ENCODE measurements at places on chromosomes 3 and 15.

- DNase-seq, result no peak
These were observed 5.3 kb downstream of the SIN3A start for GRCh38 chr15:75446151-75446550.

DNA sequence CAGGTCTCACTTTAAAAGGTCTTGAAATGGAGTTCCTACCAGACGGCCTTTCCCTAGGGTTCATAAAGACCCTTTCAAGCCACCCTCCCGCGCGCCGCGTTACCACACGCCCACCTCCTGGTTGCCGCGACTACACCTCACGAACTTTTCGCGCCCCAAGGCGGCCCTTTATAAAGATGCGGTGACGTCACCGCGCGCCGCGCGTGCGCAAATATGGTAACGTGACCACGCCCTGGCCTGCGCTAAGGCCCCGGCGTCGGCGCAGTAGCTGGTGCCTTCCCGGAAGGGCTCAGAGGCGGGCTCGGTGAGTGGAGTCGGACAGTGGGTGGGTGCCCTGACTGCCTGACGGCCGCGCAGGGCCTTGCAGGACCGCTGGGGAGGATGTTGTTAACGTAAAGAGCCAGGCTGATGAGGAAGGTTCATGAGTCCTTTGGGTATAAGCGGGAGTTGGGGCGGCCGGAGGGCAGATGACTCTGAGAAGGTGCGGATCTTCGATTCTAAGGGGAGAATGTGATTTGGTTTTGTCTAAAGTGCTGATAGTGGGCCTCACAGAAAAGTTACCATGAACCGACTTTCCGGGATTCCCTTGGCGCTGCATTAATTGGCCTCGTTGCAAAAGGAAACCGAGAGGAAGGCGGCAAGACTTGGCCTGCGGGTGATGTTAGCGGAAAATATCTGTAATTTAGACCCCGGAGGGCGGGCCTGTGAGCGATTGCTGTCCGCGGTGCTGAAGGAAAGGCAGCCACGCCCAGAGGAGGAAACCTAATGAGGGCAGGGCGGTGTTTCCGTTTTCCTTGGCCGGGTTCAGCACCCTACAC, 54.4 kb downstream of the FEZF2 start:
- peak; percentile 81 for DNase-seq

DNA sequence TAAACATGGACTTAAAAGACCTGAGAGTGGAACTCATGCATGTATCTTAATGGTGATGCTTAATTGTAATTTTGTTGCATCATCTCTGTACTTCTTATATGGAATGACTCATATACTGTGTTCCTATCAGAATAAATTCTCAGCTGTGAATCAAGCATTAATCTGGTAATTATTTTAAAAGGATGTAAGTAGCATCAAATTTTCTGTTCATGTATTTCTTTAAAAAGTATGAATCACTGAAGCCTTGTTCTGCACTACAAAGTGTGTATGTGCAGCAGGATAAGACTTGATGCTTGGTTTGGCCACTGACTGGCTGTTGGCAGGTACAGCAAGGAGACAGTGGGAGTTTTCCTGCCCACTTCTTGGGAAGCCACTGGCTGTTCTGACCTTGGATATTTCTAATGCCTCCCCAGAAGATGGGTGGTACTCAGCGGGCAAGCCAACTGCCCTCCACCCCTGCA, 123.9 kb downstream of the ANO10 start:
- peak; percentile 45 for DNase-seq

- peak; percentile 80 for DNase-seq
These were observed 10.2 kb upstream of the PLXND1 start for GRCh38 chr3:129616713-129617112.

DNA sequence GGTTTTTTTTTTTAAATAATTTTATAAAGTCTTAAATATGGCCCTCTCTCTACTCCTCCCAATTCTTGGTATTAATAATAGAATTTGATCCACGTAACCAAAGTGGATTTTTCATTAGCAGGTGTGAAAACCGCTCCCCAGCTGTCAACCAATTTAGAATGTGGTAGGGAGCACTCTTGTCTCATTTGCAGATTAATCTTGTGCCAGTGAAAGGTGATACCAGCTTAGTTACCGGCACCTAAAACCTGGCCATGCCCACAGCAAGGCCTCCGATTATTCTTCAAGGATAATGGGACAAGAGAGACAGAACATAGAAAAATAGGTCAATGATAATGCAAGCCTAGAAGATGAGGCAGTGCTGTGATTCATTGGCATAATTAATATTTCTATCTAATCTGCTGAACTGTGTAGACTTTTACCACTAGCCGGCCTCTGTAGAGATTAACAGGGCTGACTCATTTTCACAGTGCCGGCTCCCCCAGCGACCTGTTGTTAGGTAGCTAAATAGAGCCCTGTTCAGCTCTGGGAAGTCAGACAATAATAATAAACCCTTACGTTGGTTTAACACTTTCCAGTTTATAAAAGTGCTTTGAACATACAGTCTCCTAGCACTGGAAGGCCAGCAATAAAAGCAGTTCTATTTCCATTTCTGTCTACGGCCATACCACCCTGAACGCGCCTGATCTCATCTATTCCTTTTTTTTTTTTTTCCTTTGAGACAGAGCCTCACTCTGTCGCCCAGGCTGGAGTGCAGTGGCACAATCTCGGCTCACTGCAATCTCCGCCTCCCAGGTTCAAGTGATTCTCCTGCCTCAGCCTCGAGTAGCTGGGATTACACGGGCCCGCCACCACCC, 102.9 kb downstream of the SHQ1 start:
- no peak for DNase-seq

GRCh38 chr3:125309476-125309875, 65.6 kb downstream of the ZNF148 start:
- DNase-seq, result no peak

- no peak for DNase-seq
These were observed 9.9 kb upstream of the ARIH1 start for GRCh38 chr15:72464251-72464650.

- no peak for DNase-seq
These were observed 53.0 kb downstream of the GAP43 start for GRCh38 chr3:115676336-115676735.

DNA sequence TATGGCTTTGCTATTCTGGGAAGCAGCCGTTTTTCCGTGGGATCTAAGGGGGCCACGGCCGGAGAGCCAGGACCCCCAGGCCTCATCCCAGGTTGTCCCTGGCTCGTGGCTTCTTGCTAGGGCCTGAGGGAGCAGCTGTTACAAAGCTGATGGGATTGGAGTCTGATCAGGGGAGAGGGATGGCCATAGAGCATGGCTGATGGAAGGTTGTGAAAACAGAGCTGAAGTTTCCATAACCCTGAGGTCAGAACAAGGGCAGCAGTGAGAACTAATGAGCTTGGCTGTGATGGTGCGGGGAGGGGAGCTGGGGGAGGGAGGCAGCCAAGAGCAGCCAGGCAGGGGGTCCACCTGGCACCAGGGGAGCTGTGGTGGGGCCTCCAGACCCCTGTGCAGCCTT, 63.0 kb downstream of the LINGO1 start:
- no peak for DNase-seq

GRCh38 chr3:157918402-157918801, 187.8 kb downstream of the SHOX2 start:
- no peak for DNase-seq

GRCh38 chr3:177361081-177361938, 164.0 kb upstream of the TBL1XR1 start:
- DNase-seq, result no peak

DNA sequence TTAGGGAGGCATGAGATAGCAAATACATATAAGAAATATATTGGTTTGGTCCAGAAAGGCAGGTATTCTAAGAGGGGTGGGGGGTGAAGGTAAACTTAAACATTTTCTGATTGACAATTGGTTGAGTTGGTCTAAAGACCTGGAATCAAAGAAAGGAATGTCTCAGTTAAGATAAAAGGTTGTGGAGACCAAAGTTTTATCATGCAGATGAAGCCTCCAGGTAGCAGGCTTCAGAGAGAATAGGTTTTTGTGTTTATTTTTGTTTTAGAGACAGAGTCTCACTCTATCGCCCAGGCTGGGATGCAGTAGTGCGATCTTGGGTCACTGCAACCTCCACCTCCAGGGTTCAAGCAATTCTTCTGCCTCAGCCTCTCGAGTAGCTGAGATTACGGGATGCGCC, 80.5 kb downstream of the NPAP1 start:
- DNase-seq, result no peak

- DNase-seq, result peak; percentile 25
These were observed 52.8 kb downstream of the CRTC3 start for GRCh38 chr15:90582553-90582952.

GRCh38 chr3:69871868-69872267, 127.7 kb upstream of the SAMMSON start:
- DNase-seq, result no peak

- no peak for DNase-seq
These were observed 42.7 kb downstream of the BFSP2 start for GRCh38 chr3:133442518-133442917.

- no peak for DNase-seq
These were observed 18.9 kb downstream of the LINGO1 start for GRCh38 chr15:77613814-77614213.

- DNase-seq, result peak; percentile 45
These were observed 73.2 kb downstream of the CORO2B start for GRCh38 chr15:68651916-68652525.

DNA sequence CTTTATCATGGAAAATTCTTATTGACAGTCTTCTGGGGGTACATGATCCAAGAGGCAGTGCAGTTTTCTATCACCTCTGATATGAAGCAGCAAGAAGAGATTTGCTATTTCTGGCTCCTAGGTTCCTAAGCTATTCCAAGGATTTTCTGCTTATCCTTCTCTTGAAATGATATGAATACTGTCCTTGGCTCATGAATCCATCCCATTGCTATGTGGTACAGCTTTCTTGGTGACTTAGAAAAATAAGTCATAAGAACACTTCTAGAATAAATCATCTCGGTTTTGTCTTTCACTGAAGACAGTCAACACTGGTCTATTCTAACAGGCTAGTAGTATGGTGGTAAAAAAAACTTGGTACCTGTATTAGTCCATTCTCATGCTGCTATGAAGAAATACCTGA, 333.6 kb upstream of the RASGRP1 start:
- DNase-seq, result no peak

- DNase-seq, result peak; percentile 63
These were observed 465.4 kb upstream of the THBS1 start for GRCh38 chr15:39115379-39116057.

DNA sequence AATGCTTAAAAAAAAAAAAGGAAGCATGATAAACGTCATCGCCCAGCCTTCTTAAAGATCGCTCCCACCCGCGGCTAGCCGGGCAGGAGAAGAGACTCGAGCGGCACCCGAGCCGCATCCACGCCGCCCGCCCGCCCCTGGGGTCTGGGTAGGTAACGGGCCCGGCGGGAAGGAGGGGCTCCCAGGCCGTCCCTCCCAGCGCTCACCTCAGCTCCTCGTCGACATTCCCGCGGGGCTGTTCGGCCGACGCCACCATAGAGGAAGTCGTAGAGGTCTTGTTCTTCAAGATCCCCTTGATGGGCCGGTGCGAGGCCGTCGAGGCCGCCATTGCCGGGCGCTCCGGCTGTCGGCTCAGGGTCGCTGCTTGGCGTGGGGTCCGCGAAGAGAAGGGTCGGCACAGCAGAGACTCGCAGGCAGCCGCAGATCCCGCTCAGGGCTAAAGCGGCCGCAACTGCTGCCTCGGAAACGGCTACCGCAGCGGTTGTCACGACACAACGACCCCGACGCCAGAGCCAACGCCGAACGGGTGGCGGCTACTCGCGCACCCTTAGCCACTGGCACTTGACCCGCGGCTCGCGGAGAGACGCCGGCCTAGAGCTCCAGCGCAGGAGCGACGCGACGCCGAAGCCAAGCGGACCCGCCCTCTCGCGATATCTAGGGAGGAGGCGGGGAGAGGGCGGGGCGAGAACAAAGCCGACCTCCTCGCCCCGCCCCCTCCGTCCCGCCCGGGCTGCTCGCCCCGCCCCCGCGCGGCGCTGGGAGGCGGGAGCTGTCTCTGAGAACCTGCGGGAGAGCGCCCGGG, at the start of gene PPP1R2:
Gene PPP1R2, minus strand, starts transcription at position 628 of the 802 bp plus-strand sequence. Its CDS starts 300 bp downstream, at position 328.
- DNase-seq, result peak; percentile 87

DNA sequence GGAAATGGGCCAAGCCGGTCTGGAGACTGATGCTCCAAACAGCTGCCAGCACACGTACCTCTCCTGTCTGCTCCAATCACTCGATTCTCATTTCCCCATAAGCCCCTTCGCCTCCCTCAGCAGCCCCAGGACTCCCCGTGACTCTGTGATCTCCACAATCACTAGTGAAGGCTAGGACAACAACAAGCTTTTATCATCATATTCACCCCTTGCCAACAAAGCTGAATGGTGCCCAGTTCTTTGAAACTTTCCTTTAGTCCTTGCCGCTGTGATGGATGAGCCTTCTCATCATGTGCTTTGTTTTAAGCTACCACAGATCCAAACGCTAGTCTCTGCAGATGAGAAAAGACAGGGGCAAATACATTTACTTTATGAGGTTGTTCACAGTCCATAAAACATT, 242.0 kb downstream of the SV2B start:
- no peak for DNase-seq

- DNase-seq, result no peak
These were observed 877 bp upstream of the GP5 start for GRCh38 chr3:194399874-194400411.

DNA sequence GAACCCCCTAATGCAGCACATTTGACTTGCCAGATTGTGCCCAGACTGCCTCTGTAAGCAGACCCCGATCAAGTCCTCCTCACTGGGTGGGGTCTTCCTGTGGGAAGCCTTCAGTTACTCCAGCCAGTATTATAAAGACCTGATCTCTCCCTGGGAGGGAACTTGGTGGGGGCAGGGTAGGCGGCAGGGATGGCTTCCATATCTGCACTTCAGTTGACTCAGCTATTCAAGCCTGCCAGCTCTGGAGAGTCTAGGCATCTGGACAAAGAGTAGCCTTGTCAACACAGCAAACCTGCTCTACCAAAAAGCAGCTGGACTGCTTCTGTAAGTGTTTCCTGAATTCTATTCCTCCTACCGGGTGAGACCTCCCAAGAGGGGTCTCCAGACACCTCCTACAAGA, 21.0 kb upstream of the SLC25A38 start:
- no peak for DNase-seq

GRCh38 chr3:191414286-191414685, 46.7 kb upstream of the PYDC2 start:
- DNase-seq, result peak; percentile 14

GRCh38 chr3:109118584-109118983, 650 bp upstream of the MORC1 start:
- DNase-seq, result no peak

GRCh38 chr3:172582712-172583111, 59.5 kb upstream of the TNFSF10 start:
- peak; percentile 26 for DNase-seq

- DNase-seq, result peak; percentile 21
These were observed 356.2 kb downstream of the RBMS3 start for GRCh38 chr3:29637068-29637467.

DNA sequence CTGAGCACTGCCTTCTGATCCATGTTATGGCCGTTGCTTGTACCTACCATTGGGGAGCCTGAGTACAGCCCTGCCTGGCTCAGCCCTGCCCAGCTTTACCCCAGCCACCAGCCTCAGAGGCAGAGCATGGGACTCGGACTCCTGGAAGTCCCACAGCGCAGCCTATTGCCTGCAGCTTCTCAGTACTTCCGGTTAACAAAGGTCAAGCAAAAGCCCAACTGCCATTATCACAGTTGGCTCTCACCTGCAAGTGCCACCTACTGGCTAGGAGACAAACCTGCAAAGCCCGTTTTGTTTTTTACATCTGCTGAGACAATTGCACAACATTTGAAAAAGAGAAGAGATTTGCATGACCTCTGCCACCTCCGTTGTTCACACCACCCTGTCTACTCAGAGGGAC, 1081.7 kb downstream of the NAALADL2 start:
- DNase-seq, result no peak

All from AG10803 (cell line).